ENCODE measurements at places on chromosomes 12 and 14.

DNA sequence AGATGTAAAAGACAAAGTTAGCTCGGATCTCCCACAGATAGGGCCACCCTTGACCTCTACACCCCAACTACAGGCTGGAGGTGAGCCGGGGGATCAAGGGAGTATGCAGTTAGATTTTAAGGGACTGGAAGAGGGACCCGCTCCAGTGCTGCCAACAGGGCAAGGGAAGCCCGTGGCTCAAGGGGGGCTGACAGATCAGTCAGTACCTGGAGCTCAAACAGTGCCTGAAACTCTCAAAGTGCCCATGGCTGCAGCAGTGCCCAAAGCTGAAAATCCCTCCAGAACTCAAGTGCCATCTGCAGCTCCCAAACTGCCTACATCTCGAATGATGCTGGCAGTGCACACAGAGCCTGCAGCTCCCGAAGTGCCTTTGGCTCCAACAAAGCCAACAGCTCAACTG, 10.4 kb downstream of the NYNRIN start:
- DNase-seq, result no peak

DNA sequence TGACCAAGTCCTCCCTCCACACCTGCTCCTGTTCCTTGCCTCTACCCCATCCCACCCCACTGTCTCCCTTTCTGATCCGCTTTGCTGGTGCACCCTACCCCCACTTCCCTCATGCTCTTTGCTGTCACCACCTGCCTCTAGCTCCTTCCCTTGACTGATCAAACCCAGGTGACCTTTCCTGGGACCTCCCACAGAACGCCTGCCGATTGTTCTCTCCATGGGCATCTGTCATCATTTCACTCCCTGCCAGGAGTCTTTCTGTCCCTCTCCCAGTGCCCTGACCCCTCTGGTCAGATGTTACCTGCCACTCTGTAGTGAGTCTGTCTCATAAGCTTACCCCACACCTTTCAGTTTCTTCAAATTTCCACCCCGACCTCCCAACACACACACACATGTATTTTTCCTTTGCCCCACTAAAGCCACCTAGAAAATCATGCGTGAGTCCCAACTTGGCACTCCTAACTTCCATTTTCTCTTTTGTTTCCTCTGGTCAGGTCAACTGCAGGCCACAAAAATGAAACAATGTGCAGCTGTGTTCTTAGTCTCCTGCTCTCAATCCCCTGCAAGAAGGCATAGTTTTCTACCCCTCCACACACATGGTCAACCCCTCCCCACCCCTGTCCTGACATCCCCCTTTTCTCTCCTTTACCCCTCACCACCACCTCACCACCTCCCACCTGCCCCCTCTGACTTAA, 229.8 kb downstream of the DPF3 start:
- no peak for DNase-seq

GRCh38 chr12:2276288-2277033, 223.7 kb downstream of the CACNA1C start:
- no peak for DNase-seq

DNA sequence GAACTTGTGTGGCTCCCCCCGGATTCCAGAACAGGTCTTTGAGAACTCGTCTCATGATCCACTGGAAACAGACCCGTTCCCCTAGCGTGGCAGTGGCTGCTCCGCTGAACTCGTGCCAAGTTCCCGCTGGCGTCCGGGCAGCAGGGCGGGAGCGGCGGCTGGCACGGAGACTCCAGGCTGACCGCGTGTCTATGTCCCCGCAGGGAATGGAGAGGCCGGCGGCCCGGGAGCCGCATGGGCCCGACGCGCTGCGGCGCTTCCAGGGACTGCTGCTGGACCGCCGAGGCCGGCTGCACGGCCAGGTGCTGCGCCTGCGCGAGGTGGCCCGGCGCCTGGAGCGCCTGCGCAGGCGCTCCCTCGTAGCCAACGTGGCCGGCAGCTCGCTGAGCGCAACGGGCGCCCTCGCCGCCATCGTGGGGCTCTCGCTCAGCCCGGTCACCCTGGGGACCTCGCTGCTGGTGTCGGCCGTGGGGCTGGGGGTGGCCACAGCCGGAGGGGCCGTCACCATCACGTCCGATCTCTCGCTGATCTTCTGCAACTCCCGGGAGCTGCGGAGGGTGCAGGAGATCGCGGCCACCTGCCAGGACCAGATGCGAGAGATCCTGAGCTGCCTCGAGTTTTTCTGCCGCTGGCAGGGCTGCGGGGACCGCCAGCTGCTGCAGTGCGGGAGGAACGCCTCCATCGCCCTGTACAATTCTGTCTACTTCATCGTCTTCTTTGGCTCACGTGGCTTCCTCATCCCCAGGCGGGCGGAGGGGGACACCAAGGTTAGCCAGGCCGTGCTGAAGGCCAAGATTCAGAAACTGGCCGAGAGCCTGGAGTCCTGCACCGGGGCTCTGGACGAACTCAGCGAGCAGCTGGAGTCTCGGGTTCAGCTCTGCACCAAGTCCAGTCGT, 1.5 kb downstream of the APOLD1 start:
- DNase-seq, result peak; percentile 84

- no peak for DNase-seq
Measured at GRCh38 chr12:100274291-100274690, 7.3 kb downstream of the SCYL2 start.

GRCh38 chr12:101881228-101881627, 3.8 kb downstream of the DRAM1 start:
- DNase-seq, result no peak

DNA sequence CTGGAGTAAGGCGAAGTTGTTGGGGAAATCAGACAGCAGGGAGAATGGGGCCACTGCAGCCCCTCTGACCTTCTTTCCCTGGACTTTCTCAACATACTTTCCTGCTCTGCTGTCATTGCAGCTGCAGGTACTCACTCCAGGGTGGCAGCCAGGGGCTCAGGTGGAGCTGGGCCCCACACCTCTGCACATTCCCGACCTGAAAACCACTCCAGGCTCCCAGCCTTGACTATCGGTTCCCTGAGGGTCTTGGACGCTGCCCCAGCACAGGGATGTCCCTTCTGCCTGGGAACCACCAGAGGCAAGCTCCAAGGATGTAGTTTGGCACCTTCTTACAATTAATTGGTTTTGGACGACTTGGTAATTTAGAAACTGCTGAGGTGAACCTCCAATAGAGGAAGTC, 24.8 kb upstream of the CAPRIN2 start:
- DNase-seq, result no peak

- peak; percentile 48 for DNase-seq
Measured at GRCh38 chr14:90060312-90060964, 1.4 kb upstream of the KCNK13 start.

All from NCI-H1092 treated with DMSO at 0.1 percent for 48 hours (cell line).